GM18507 (cell line): ENCODE measurements at places on chromosomes 7 and 10.
A peak's percentile ranks its signal among the peaks of the same experiment; 100 is the strongest.

- DNase-seq, result no peak
These were observed 121.4 kb upstream of the PHYHIPL start for GRCh38 chr10:59055045-59055444.

- DNase-seq, result no peak
These were observed 13.9 kb downstream of the HDAC9 start for GRCh38 chr7:18509481-18509880.

DNA sequence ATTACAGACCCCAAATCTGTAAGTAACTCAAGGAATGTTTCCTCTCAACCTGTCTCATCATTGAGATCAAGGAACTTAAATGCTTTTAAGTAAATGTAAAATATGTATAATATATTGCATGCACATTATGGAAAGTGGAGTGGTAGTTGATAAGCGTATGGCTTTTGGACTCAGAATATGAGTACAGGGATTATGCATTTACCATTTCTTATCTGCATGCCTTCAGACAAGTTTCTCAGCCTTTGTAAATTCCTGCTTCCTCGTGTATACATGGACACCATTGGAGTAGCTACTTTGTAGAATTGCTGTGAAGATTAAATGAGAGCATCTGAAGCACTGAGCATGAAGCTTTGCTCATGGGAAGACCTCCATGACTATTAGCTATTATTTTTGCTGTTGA, 70.5 kb downstream of the CACNB2 start:
- no peak for DNase-seq

- DNase-seq, result no peak
These were observed 90.2 kb upstream of the STEAP4 start for GRCh38 chr7:88396948-88397322.

DNA sequence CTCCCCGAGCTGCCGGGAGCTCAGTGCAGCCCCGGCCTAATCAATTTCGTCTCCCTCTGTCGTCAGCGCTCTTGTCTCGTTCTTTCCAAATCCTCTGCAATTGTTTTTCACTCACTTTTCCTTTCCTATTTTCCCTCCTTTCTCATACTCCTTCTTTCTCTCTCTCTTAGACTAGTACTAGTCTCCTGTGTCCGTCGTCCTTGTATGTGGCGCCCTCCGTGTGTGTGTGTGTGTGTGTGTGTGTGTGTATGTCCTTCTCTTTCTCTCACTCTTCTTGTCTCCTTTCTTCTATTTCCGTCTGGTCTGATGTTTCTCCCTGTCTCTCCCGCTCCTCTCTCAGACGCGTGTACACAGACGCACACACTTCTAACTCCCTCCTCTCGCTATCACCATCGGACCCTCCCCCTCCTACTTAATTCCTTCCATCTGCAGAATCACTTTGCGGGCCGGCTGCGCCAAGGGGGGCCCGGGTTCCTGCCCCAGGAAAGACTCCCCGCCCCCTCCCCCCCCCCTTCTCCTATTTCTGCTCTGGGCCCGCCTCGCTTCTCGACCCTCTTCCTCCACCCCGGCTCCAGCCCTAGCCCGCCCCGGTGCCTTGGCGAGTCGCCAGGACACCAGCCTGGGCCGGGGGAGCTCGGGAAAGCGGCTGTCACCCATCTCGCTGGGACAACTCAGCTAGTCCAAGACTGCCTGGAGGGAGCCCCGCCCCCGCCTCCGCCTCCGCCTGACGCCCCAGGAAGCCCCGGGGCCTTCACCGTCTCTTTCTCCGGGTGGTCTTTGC, 743 bp upstream of the ZCCHC24 start:
- DNase-seq, result no peak

GRCh38 chr10:31554556-31554955, 235.5 kb downstream of the ZEB1 start:
- no peak for DNase-seq

DNA sequence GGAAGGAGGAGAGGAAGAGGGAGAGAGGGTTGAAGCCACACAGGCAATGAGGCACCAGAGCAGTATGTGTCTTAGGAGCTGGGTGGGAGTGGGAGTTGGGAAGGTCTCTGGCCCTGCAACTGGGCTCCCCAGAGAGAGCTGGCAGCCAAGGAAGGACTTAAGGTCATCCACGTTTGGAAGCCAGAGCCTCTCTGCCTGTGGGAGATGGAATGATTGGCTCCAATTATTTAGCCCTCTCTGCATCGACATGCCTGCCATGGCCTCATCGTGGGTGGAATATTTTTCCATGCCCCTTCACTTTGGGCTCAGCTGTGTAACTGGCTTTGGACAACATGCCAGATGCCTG, 478.5 kb downstream of the RPS24 start:
- DNase-seq, result no peak

DNA sequence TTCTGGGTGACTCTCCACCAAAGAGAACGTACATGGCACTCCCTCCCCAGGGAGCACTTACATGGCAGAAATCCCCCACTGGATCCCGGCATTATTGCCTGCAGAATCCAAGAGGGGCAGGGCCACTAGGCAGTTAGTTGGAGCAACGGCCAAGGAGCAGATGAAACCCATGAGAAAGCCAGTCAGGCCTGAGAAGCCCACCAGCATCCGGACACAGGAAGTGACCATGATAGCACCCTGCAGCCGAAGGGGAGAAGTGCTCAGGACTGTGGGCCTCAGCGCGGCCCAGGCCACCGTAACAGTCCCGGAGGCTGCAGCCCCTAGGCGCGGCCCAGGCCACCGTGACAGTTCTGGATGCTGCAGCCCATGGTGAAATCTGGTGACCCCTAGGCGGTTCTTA, 43.5 kb downstream of the STRA8 start:
- DNase-seq, result no peak

- no peak for DNase-seq
These were observed 284.8 kb upstream of the FZD8 start for GRCh38 chr10:35926846-35927245.

- DNase-seq, result no peak
These were observed 97.8 kb downstream of the AGMO start for GRCh38 chr7:15463801-15464666.

- DNase-seq, result no peak
These were observed 338.7 kb upstream of the LRRTM3 start for GRCh38 chr10:66586897-66587679.

DNA sequence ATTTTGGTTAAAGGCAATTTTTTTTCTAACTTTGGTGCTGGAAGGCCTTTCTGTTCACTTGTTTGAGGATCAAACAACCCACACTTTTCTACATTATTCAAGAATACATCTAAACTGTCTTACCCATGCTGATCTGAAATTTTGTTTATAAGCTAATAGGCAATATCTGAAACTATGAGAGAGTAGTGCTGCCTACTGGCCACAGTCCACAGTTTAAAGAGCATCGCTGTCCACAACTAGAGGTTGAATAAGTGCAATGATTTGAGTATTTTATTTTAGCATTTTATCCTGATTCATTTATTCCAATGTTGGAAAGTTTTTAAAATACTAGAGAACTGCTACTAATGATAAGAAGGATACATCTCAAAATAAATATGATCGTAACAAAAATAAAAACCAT, 306.9 kb downstream of the ELMO1 start:
- DNase-seq, result no peak

GRCh38 chr10:127408733-127409132, 140.4 kb upstream of the NPS start:
- no peak for DNase-seq

DNA sequence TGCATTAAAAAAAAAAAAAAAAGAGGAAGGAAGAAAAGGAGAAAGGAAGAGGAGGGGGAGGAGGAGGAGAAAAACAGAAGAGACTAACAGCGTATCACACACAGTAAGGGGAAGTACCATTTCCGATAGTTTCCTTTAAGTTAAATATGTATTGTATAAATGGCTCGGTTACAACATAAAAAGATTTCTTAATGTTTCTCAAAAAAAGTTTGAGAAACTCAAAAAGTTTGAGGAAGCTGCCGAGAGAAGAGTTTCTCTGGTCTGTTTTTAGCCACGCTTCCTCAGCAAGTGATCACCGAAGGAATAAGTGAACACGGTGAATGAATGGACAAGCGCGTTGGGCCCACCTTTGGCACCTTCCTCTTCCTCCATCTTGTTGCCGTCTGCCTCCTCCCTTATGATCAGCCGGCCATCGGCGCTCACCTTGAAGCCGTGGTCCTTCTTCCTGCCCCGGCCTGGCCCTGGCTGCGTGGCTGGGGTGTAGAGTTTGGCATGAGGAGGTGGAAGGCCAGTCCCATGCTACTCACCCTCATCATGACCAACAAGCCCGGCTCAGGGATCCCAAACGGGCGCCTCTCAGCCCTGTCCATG, 31.3 kb upstream of the FRAT2 start:
- no peak for DNase-seq

- no peak for DNase-seq
These were observed 428.4 kb downstream of the ARL4A start for GRCh38 chr7:13115855-13116254.

- DNase-seq, result peak; percentile 2
These were observed 20.8 kb downstream of the LAMB4 start for GRCh38 chr7:108109221-108109908.

GRCh38 chr7:115297656-115298055, 375.8 kb downstream of the MDFIC start:
- no peak for DNase-seq

- DNase-seq, result no peak
These were observed 6.6 kb upstream of the REPIN1 start for GRCh38 chr7:150361807-150362621.

GRCh38 chr10:16987206-16987621, 142.4 kb downstream of the CUBN start:
- DNase-seq, result no peak

- DNase-seq, result no peak
These were observed 212.9 kb downstream of the CCSER2 start for GRCh38 chr10:84541289-84541637.

DNA sequence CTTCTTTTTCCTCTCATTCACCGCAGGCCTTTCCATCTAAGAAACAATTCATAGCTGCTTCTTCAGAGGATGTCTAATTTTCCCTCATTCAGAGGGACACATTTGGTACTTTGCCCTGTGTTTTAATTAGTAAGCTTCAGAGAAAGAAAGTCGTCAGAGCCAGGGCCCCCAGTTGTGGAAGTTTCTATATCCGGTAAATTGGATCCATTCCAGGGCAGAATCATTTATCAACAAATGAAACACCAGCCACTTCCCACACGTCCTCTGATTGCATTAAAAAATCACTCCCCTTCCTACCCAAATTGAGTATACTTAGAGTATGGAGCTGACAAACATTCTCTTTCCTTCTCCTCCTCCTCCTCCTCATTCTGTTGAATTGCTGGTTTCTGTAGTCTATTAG, 205.8 kb upstream of the HDAC9 start:
- DNase-seq, result no peak
